ENCODE measurements at places on chromosomes 16 and 17.

DNA sequence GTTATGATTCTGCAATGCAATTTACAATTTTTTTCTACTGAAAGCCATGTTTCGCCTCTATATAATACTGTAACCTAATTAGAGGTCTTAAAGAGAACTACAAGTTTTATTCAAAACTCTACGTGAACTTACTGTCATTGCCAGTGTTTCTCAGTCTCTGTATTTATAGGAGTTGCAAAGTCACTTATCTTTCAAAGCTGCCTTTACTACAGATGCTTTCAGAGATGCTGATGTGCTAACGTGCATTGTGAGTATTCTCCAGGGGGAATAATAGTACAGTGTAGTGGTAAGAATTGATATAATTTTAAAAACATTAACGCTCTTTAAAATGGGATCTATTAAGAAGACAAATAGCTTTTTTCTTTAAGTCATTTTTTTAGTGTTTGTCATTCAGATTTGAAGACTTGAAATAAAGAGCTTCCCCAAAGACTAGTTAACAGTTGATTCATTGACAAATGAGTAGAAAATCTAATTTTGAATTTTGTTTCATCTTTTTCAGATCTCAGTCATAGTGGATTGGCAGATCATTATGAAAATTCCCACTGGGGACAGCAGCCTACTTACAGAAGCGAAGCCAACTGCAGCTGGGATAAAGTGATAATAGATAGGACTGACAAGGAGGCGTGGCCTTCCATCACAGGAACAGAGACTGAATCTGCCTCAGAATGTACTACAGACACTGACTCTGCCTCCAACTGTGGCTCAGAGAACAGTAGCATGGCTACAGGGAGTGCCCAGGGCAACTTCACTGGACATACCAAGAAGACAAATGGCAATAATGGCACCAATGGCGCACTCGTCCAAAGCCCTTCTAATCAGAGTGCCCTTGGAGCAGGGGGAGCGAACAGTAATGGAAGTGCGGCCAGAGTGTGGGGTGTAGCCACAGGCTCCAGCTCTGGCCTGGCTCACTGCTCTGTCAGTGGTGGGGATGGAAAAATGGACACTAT is 79.9 kb downstream of the TMC6 start:
- DNase-seq = no peak

- no peak for DNase-seq
Measured at GRCh38 chr16:56753410-56753809, 23.5 kb downstream of the NUP93 start.

DNA sequence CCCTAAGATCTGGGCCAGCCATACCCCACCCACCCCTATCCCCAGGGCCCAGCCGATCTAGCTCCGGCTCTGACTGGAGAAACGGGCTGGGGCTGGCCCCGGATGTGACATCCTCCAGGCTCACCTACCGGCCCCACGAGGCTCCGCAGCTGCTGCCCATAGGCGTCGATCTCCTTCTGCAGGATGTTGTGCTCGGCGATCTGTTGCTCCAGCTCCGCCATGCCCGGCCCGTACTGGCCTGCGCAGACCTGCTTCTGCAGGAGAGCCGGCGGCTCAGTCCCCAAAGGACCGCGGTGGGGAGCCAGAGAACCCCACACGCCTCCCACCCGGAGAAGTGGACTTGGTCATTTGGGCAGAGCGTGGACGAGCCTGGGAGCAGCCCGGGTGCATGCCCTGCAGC is 4.8 kb downstream of the EVPL start:
- no peak for DNase-seq

GRCh38 chr16:1959269-1960039 is at the start of gene NDUFB10:
Gene NDUFB10, plus strand, starts transcription at chr16:1959538. Its CDS starts 87 bp downstream, at chr16:1959625.
- peak; percentile 85 for DNase-seq

GRCh38 chr16:4034963-4035362 is 81.3 kb downstream of the ADCY9 start:
- no peak for DNase-seq

GRCh38 chr16:66491716-66492064 is 58.2 kb downstream of the TK2 start:
- DNase-seq = no peak

GRCh38 chr17:74008196-74008595 is 195.3 kb upstream of the RPL38 start:
- DNase-seq = no peak

- DNase-seq = no peak
Measured at GRCh38 chr16:87515475-87516330, 22.9 kb upstream of the ZCCHC14 start.

DNA sequence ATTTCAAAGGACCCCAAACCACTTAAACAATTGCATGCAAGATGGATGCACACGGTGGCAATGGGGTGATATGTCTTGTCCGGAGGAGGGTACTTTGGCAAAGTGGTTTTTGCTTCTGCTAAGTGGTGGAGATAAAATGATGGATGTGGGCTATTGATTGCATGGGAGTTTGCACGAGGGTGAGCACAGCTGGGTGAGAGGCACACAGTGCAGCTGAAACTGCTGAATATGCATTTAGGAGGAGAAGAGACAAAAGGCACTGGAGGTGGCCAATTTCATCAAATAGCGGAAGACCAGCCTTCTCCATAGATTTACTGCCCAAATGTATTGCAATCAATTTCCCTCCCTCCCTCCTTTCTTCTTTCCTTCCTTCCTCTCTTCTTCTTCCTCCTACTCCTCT is 414.4 kb upstream of the EEF2KMT start:
- DNase-seq = no peak

- DNase-seq = no peak
Measured at GRCh38 chr17:6558932-6559752, 2.8 kb upstream of the PITPNM3 start.

DNA sequence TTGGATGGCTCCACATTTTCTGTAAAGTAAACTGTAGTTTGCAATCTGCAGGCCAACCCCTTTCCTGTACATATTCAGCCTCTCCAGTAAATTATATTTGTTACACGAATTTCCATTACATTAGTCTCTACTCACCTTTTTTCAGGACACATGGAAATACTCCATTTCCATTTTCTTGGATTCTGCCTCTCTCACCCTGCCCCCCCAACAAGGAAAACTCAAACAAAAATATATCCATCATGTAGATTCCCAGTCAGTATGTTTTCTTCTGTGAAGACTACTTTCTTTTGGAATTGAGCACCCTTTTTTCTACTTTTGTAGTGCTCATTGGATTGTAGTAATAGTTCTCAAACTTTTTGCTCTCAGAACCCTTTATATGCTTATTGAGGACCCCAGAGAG is 2.9 kb downstream of the PPM1D start:
- DNase-seq = no peak

DNA sequence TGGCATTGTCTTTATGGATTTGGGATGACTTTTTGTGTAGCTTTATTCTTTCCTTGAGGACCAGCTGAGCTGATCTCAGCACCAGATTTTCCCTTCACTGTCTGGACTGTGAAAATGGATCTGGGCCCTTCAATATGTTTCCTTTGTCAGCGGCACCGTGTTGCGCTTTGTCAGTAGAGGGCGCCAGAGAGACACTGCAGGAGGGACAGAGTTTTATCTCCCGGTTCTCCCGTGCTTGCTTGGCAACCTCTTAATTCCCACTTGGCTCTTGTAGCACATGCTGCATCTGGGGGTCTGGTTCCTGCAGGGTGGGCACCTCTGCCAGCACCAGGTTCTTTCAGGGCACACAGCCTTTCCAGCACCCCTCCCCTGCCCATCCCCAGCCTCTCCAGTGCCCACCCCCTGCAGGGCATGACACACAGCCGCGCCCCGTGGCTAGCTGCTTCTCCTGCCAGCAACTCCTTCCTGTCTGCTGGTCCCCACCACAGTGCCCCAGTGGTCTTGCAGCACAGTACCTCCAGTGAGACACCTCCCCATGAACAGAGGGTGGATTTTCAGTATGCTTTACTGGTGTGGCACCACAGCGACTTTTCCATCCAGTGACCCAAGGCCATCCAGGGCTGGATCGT is 19.6 kb downstream of the OR1D5 start:
- DNase-seq = no peak

- no peak for DNase-seq
Measured at GRCh38 chr16:1330260-1330914, 3.1 kb upstream of the BAIAP3 start.

GRCh38 chr16:51854401-51854951 is 692.5 kb downstream of the TOX3 start:
- DNase-seq = no peak

DNA sequence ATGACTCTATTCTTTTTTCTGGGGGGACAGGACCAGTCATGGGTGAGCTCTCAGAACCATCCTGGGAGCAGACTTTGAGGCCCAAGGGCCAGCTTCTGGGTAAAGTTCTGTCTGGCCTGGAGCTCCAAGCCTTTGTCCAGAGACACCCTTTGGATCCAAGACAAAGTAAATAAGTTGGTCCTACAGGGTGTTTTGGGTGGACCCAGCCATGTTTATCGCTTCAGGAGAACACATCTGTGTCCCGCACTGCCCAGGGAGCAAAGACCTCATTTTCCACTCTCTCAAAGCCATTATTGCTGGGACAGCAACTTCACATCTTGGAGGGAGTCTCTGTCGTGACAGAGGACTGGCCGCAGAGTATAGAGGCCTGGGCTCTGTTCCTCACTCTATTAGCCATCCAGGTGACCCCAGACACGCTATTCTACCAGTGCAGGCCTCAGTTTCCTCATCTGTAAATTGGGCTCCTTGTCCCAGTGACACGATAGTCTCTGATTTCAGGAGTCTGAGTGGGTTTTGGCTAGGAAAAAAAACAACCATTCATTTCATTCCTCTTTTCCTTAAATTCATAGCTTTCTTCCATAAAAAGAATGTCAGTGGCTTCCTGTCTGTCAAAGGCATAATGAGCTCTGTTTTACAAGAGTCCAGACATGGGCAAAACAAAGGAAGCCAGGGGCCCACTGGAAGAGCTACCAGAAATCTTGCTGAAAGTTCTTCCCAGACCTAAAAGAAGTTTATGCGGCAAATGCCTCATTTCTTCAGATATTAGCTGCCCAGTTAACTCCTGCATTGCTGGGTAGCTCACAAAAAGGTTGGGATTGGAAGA is 62.4 kb downstream of the PECAM1 start:
- no peak for DNase-seq

DNA sequence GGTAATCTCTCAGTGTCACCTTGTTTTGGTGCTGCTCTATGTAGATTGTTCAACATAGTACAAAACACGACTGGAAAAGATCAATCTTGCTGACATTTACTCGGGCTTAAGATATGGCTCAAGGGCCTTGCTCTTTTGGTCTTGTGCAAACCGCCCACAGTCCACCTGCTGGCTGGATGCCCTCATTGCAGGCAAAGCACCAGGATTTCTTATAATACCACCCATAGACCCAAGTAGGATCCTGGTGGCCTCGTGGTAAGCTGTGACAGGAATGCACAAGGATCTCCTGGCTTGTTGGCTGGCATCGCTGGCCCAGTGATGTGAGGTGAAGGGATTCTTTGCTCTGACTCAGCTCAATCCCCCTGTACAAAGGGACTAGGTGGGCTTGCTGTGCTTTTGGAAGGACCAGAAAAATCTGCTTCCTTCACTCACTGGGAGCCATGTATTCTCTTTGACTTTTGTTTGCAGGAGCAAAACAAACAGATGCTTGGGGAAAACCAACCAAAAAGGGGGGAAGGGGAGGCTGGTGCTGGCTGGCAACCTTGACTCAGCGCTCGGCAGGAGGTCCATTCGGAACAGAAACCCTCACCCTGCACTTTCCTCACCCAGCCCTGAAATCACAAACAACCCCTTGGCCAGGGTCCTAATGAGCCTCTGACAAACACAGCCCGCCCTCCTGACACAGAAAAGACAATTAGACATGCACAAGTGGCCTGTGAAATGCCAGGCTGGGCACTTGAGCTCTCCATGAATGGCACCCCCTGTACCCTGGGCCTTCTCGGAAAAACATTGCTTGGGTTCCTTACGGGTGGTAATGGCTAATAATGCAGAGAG is 36.6 kb upstream of the MED9 start:
- peak; percentile 59 for DNase-seq

DNA sequence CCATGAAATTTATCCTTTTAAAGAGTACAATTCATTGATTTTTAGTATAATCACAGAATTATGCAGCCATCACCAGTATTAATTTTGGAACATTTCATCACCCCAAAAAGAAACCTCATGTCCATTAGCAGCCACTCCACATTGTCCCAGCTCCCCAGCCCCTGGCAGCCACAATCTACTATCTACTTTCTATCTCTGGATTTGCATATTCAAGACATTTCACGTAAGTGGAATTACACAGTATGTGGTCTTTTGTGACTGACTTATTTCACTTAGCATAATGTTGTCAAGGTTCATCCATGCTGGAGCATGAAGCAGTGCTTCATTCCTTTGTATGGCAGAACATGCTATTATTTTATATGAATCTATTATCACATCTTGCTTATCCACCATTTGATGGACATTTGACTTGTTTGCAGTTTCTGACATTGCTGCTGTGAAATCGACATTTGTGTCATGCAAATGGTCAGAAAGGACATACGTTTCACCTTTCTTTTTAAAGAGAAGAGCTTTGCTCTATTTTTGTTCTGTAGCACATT is 10.7 kb downstream of the METTL9 start:
- DNase-seq = no peak

DNA sequence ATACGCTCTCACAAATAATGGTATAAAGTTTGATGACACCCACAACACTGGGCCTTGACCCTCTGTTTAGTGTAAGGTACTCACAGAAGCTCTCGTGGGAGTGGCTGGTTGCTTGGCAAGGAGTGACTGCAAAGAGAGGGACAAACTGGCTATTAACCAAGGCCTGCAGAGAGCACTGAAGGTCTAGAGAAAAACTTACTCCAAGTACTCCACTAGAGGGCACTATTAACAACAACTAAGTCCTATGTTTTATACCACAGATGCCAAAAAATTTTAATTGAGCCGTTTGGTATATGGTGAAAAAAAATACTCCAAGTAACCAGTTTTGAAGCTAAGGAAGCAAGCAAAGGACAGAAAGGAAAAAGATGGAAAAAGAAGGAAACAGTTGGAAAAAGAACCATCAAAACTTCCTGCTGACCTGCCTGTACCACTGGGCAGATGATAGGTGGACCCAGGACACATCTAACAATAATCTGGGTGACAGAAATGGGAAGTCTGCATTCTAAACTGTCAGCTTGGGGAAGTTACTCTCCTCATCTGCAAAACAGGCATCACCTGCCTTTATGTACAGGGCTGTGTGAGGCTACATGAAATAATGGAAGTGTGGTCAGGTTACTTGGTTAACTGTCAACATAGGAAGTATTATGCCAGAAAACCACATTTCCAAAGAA is 23.2 kb downstream of the DYNC1LI2 start:
- peak; percentile 38 for DNase-seq

DNA sequence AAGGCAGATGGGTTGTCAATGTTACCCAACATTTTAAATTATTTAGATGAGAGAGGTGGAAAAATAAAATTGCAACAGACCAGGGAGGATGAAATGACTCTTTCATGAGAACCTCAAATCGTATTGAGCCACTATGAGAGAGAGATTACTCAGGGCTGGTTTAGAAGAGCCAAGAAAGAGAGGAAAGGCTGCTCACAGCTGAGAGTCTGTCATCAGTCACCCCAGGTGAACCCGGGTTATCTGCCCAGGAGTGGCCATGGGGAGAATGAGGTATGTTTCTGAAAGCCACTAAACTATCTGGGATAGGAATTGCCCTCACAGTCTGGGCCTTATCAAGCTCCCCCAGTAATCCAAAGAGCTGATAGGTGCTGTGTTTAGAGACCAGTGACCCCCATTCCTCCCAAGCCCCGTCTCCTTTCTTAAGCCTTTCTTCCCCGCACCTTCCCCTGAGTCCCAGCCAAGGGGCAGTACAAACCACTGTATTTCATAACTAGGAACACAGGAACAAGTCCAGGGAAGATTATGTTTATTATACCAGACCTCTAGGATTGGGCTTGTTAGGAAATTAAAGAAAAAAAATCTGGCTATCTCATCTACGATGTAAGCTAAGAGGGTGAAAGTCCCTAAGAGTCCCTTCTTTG is 158.9 kb upstream of the NOL11 start:
- DNase-seq = no peak
